Ammon's horn (tissue), 1 donor: ENCODE measurements at places on chromosomes 6 and 20.
A peak's percentile ranks its signal among the peaks of the same experiment; 100 is the strongest.

- no peak for DNase-seq
Measured at GRCh38 chr6:29968130-29968529, 25.8 kb downstream of the HLA-A start.

- no peak for DNase-seq
Measured at GRCh38 chr20:3672547-3673171, 9.2 kb downstream of the ADAM33 start.

DNA sequence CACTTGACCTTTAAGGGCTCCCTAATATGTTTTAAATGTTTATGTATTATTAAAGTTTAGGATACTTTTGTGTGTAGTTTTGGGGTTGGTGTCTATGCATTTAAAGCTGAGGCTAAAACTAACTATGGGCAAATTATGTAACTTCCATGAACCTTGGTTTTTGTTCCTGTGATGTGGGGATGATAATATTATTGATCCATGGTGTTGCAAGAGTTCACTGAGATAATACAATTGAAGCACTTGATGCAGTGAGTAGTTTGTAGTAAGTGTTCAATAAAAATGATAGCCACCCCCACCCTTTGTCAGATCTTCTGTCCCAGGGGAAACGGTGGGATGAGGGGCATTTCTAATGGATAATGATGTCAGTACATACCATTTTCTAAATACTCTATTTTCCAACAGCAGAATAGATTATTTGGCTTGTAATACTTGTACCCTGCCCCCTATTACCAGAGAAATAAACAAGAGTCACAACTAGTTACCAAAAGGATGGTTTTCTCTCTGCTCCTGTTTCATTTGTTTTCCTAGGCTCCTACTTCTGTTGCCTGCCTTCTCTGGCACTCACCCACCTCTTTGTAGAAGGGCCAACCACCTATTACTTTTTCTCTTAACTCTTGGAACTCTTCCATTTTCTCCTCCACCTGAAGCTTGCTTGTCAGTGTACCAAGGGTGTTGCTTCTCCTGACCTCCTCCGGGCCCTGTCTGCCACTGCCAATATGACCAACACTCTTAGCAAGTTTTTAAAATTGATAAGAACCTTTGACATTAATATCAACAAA lies 97.9 kb downstream of the RCAN2 start:
- no peak for DNase-seq

DNA sequence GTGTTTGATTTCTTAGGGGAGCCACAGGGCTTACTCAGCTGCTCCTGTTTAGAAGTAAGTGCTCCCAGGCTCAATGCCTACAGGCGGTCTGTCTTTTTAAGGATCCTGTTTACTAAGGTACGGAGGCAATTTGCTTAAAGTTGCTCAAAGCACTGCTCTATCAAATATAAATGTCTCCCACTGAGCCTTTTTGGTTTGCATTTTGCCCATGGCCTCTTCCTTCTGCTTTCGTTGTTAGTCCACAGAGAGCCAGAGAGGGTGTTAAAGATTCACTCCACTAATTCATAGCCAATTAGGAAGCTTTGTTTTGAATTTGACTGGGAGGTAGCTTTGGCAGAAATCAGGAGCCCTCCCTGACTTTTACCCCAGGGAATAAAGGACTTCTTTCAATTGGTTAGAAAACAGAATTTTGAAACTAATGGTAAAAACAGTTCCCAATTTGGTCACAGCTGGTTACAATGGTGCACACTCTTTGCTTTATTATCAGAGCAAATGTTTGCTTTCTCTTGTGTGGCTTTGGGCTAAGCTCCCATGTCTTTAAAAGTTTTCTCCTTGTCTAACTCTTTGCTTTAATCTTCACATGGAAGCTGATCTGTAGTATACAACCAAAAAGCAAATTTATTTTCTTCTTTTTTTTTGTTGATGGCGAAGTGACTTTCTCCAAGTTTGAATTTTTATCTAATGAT lies 126.2 kb downstream of the IMPG1 start:
- no peak for DNase-seq

DNA sequence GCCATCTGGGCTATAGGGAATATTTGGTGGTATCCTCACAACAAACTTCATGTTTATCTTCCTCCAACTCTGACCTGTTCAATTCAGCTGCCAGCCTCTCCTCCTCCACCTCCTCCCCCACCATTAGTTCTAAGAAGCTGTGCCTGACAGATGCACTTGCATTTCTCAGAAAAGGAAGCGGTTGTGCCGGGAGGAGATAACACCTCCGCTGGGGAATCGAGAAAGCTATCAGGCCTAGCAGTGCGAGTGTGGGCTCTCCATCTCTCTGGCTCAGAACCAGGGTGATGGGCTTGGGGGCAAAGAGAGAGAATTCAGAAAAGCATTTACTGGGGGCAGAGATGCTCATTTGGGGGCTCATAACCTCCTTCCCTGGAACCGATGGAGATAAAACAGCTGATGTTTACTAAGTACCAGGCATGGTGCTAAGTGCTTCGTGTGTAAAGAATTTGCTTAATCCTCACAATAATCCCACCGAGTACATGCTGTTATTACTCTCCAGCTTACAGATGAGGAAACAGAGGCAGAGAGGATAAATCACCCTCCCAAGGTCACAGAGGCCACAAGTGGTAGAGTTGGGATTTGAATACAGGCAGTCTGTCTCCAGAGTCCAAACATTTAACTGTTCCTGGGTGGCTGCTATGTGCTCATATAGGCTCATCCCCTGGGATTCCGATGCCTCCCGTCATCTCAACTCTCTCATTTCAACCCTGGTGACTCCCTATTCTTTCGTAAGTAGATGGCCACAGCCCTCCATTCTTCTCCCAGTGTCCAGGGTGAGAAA lies 38.3 kb downstream of the COX4I2 start:
- no peak for DNase-seq

DNA sequence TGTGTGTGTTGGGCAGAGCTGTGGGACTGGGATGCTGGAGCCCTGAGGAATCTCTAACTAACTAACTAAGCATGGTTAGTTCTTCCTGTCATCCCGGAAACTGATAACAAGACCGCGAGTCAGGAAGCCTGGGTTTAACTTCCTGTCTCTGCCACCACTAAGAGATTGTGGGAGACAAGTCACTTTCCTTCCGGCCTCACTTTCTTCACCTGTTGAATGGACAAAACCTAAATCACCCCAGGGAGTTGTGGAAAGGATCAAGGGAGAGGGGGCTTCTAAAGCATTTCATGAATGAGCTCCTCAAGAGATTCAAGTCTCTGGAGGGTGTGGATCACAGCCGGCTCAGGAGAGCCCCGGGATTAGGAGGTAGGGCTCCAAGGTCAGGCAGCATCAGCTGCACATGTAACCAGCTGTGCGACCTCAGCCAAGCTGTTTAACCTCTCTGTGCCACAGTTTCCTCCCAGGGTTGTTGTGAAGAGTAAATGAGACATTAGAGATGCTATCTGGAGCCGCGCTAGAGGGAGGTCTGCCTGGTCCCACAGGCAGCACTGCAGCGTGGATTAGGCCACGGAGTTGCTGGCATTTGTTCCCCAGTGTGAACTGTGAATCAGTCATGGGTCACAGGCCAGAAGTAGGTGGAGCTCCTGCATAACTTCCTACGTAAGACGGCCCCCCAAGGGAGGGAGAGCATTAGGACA lies 105.1 kb downstream of the TOX2 start:
- DNase-seq = no peak

DNA sequence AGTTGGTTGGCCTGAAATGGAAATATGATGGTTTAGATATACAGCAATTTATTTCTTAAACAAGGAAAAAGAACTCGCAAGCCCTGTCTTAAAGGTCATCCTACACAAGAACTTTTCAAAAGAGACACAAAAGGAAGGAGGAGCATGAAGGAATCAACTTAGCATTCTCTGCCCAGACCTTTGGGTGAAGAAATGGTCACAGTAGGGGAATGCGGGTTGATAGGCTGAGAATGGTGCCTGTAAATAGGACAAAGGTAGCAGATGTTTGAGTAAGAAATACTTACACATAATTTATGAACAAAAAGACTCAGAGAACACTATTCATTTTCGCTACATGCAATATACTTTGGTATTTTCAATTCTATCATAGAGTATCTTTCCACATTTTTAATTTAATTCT lies 15.0 kb downstream of the ADGRF5 start:
- DNase-seq = no peak

GRCh38 chr20:41623625-41624375 lies 5.6 kb upstream of the CHD6 start:
- DNase-seq = no peak

- DNase-seq = peak; percentile 41
Measured at GRCh38 chr6:150666071-150666470, 66.4 kb downstream of the PLEKHG1 start.

DNA sequence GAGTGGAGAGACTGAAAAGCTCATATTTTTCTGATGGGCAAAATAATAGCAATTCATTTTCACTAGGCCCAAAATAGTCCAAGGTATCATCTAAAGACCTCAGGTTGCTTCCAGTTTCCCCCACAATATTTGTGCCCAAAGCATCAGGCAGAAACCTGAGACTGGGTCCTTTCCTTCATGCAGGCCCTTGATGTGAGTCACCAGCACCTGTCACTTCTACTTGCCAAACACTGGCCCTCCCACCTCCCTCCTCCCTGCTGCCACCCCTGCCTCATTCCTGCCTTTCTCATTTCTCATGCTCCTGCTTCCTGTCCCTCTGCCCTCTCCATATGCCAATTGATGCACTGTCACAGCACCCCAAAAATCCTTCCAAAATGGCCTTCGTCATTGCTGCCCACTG lies 230.4 kb upstream of the CST7 start:
- DNase-seq = no peak

DNA sequence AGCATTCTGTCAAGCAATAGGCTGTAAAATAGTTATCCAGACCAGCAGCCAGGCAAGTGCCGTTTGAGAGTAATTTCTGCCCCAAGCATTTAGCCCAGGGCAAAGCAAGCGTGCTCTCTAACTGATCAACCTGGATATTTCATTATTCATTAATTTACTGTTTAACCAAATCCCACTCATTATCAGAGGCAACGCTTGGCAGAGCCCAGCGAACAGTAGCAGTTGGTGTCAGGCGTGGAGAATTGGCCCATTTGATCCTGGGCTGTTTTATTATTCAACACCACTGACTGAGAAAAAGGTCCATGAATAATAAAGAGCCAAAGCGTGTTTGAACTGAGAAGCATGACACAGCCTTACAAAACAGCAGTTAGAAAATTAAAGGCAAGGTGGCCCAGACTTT lies 35.3 kb downstream of the TFAP2B start:
- no peak for DNase-seq

DNA sequence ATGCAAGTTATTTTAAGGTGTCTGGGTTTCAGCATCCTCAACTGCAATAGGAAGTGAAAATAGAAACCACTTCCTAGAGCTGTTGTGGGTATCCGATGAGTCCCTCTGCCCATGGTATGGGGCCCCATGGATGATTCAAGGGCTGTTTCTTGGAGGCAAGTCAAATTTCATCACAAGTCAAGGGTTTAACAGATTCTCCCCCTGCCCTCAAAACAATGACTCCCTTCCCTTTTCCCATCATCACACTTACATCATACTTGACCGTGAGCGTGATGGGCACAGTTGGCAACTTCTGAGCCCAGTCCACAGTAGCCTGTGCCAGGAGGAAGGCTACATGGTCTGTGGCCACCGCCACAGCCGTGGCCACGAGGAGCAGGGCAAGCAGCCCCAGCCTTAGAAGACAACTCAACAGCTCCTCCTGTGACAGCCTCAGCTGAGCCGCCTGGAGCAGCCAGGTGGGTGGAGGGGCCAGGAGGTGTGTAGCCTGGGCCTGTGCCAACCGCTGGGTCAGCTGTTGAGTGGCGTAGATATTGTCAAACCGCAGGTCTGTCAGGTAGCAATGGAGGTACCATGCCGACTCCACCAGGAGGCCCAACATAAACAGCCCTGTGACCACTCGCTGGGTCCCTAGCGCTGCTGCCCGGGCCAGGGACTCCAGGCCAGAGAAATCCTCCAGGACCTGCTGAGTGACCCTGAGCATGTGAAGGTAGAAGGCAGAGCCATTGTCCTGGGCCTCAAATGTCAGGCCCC lies 5.2 kb downstream of the OCSTAMP start:
- DNase-seq = peak; percentile 42

GRCh38 chr6:43845646-43846045 lies 75.6 kb downstream of the VEGFA start:
- no peak for DNase-seq

- DNase-seq = peak; percentile 31
Measured at GRCh38 chr20:41029150-41029901, 704 bp downstream of the TOP1 start.

DNA sequence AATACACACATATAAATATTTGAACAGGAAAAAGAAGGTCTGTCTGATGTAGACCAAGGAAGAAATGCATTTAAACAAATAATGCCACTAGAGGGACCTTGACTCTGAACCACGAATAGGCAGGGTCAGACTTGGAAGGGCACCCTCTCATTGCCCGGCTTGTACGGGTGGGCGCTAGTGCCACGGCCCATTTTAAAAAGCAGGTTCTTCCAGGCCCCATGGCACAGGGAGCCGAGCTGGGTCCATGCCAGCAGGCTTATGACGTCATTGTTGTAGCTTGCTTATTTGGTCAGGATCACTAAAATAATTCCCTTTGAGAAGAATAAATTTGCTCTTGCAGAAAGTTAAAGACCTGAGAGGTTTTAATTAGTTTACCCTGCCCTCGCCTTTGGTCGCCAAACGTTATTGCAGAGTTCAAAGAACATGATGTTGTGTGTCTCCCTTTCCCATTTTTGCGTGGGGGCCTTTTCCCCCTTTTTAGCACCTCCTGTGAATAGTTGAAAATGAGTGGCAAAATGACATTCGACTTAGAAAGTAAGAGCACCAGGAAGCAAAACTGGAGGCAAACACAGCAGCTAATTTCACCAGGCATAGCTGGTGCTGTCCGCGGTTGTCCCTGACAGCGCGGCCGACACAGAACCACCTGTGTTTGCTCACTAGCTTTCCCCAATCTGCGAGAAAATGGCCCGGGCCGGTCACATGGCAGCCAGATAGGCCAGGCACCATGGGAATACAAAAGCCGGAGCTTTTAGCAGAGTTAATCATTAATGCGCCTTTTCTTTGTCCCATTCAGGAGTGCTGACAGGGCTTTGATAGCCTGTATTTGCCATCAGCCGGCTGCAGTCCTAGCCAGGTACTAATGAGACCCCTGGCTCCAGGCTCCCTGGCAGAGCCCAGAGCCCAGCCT lies 93.8 kb downstream of the FOXA2 start:
- DNase-seq = no peak

DNA sequence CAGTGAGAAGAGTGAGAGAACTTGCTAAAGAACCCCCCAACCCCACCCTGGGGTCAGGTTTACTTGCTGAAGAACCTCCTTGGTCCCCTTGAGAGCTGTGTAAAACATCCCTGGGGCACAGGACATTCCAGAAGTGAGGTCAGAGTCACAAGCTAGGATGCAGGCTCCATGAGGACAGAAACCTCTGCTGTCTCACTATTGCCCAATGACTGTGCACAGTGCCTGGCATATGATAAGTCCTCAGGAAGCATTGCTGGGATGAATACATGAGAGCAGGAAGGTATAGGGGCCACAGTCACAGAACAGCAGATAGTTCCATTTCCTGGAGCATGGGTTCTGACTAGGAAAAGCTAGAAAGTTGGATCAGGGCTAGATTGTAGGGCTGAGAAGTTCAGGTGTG lies 18.4 kb downstream of the NT5E start:
- DNase-seq = no peak

GRCh38 chr6:78831492-78831891 lies 35.9 kb upstream of the IRAK1BP1 start:
- DNase-seq = peak; percentile 52
